Stimulated activated CD8-positive, alpha-beta memory T cell treated with anti-CD3 and anti-CD28 coated beads, Interleukin-15, amount 100 ng/mL, for 1 hour (primary cell): ENCODE measurements at places on chromosomes 12 and 14.

DNA sequence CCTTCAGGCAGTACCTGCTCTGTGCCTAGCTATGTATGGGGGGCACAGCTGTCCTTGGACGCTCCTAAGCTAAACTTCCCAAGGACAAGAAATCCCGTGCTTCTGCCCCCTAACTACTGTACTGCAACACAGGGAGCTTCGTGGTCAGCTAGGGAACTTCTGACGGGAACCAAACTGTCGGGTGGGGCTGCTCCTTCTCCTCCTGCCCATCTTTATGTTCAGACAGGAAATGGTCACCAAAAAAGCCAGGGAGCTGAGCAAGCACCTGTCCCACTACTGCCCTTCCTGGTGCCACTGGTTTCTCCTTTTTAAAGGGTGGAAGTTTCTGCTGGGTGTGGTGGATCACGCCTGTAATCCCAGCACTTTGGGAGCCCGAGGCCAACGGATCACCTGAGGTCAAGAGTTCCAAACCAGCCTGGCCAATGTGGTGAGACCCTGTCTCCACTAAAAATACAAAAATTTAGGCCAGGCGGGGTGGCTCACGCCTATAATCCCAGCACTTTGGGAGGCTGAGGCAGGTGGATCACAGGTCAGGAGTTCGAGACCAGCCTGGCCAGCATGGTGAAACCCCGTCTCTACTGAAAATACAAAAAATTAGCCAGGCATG is 26.6 kb downstream of the PXN start:
- no peak for DNase-seq

DNA sequence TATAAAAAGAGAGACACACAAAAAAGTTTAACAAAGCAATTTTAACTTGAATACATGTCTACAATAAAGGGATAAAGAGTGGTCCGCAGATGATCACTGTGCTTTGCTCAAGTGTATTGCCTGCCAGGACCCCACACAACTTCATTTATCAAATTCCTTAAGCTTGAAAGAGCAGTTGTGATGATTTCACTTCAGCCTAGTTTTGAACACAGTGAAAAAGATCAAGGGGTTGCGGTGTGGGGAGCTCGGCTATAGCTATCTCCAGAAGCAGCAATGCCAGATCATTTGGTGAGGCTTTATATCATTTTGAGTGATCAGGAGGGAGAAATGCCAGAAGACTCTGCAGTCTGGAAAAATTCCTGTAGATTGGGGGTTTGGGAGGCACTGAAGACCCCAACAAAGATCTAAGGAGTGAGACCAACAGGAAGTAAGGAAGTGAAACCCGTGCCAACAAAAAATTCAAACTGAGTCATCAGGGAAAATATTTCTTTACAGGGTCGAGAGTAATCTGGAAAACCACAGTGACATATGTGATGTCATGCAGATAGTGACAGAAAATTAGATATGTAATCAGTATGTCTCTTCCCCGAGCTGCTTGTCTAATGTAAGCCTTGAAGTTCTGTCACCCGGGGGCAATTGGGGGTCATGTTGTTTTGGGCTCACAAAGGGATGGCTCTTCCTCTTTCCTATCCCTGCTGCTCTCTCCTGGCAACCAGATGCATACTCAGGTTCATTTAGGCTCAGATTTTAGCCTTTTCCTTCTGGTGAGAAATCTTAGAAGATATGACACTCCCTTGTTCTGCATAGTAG is 221.8 kb downstream of the MSRB3 start:
- DNase-seq, result no peak

- DNase-seq, result no peak
Observed at GRCh38 chr14:101352567-101352966, 208.7 kb upstream of the DIO3 start.

- no peak for DNase-seq
Observed at GRCh38 chr12:109988274-109988673, 7.9 kb downstream of the GIT2 start.
